ENCODE measurements at places on chromosomes 12 and 14.

DNA sequence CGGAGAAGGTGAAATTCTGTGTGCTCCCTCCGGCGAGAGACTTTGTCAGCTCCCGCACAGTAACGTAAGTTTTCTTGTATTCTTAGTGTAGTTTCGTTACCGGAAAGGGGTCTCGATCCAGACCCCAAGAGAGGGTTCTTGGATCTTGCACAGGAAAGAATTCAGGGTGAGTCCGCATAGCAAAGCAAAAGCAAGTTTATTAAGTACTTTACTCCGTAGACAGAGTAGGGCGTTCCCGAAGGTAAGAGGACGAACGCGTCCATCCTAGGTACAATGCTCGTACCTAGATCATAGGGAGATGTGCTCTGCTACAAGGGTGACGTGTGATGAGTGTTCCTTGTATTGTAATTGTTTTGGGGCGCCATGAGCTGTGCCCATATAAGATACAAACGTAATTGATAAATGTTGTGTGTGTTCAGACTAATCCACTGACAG, 293 bp downstream of the IFI27L1 start:
- DNase-seq = no peak

DNA sequence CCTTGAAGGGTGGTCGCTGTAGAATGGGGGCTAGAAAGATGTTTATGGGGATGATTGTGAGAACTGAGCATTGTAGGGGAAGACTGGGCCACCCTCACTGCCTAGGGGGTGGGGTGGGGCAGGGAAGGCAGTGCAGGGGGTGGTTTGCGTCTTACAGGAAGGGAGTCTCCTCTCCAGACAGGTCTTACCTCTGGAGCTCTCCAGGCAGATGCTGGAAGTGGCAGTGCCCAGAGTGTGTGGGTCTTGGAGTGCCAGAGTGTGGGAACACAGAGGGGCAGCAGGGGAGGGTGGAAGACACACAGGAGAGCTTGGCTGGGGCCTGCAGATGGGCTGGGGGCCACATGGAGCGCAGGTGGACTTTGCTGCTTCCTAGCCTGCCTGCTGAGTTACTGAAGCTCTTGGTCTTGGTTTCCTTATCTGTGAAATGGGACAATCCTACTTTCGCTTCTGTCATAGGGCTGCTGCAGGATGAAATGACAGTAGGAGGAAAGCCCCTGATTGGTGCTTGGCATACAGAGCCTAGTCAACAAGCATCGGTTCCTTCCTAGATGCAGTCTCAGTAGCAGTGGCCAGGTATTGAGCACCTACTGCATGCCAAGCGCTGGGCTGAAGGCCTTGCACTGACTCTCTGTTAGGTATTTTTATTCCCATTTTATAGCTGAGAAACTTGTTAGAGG, 118.3 kb downstream of the SLC25A47 start:
- DNase-seq = no peak

DNA sequence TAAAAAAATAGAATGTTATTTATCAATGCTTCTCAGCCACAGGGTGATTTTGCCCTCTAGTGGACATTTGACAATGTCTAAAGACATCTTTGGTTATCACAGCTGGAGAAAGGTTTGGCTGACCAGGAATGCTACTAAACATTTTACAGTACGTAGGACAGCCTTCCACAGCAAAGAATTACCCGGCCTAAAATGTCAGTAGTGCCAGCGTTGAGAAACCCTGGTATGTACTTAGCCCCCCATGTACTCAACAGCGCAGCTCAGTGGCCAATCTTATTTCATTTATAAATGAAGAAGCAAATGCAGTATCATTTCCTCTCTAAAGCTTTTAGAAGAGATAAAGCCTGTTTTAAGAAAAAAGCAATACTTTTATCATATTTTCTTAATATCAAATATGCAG, 5.8 kb downstream of the MARK3 start:
- DNase-seq = peak; percentile 27

DNA sequence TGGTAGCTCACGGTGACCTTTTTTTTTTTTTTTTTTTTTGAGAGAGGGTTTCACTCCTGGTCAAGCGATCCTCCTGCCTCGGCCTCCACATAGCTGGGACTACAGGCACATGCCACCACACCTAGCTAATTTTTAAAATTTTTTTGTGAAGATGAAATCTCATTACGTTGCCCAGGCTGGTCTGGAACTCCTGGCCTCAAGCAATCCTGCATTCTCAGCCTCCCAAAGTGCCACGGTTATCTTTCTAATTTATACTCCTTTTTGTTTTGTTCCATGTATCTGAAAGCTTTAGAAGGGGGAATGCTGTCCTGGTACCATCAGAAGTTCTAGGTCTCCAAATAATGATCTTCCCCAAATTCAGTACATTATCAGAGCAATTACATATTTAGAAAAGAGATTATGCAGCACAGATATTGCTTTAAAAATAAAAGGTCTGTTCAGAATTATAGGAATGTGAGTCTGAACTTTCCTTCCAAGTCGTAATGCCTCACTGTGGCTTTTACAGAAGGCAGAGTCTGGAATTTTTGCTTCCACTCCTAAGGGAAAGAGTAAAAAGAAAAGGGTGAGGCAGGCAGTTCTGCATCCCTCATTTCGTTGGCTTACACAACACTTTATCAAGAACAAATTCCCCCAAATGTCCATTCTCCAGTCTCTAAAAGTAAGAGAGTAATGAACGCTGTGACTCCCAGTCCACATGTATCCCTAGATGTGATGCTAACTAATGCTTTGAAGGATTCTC, 73.0 kb downstream of the GCH1 start:
- no peak for DNase-seq

- DNase-seq = no peak
Measured at GRCh38 chr12:4440187-4440941, 5.3 kb downstream of the FGF6 start.

DNA sequence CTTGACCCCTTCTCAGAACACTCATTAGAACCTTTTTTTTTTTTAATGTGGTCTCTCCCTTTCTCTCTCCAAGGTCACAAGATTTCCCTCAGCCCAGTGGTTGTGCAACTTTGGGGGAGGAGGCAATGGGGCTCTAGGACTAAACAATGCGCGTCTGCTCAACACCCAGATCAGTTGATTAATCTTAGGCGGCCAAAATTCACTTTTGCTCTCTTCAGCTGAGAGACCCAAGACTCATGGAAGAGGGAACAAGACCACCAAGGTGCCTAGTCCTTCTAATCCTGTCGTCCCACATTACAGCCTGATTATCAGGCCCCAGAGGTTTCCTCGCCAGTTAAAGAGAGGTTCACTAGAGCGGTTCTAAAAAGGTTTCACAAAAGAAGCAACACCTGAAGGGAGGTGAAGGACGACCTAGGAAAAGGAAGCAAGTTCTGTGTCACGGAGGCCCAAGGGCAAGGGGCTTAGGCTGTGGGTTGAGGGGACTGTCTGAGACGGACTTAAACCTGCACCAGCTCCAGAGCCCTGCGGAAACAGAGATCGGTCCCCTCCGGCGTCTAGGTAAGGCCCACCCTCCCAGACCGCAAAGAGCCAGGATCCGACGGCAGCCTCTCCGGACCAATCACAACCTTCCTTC, 824 bp upstream of the TARBP2 start:
- no peak for DNase-seq

- no peak for DNase-seq
Measured at GRCh38 chr12:124147575-124147974, 147.3 kb upstream of the RFLNA start.

- DNase-seq = no peak
Measured at GRCh38 chr14:33452995-33453394, 497.9 kb downstream of the EGLN3 start.

DNA sequence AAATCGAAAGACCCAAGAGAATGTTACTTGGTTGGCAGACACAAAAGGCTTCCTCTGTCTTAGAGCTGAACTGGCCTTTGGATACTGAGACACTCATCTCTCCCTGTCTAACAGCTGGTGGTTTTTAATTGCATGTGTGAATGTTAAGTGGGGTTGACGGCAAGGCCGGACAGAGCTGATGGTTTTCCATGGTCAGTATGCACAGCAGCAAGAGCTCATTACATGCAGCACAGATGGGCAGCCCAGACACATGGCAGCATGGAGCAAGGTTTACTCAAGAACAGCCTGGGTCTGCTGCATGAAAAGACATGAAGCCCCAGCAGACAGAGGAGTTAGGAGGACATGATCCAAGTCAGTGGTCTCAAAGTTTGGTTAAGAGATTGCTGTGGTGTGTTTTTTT, 27.8 kb upstream of the CACNA2D4 start:
- DNase-seq = no peak

DNA sequence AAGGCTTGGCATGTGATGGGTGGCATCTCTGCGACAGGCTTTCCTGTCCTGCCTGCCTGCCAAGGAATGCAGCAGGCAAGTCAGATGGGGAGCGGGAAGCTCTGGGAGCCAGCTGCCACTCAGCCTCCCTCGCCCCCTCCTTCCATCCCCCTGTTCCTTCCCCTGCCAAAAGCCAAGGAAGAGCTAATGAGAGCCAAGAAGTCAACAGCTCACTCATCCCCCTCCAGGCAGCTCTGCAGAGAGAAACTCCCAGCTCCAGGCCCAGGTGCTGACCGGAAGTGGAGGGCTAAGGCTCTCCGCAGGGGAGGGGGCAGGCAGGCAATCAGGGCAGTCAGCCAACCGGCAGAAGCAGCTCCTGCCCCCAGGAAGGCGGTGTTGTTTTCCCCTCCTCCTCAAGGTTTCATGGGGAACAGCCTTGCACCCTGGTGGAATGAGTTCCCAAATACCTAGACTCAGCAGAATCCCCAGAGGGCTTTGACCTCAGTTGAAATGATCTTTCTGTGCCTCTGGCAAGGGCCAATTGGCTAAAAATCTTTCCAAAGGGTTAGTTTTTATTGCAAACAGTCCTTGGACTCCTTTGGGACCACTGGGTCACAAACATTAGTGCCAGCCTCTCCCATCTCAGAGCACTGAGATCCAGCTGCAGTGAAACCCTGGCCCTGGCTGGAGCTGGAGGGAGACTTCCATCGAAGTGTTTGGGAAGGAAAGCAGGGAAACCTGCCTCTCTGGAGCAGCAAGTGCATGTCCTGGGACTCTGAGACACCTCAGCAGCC, 349.1 kb downstream of the DPF3 start:
- no peak for DNase-seq

DNA sequence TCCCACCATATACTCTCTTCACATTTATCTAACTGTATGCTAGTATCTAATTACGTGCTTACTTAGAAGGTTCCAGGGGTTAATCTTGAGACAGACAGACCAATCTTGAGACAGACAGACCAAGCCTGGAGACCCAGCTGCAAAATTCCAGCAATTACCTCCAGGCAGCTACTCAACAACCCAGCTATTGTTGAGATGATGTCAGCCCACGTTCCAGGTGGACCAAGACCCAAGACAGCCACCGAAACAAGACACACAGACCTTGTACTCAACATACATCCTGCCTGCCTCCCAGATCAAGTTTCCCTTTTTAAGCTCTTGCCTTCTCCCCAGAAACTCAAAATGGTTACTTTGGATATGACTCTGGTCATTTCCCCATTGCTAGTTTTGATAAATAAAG, 64.9 kb upstream of the VASH1 start:
- DNase-seq = no peak

DNA sequence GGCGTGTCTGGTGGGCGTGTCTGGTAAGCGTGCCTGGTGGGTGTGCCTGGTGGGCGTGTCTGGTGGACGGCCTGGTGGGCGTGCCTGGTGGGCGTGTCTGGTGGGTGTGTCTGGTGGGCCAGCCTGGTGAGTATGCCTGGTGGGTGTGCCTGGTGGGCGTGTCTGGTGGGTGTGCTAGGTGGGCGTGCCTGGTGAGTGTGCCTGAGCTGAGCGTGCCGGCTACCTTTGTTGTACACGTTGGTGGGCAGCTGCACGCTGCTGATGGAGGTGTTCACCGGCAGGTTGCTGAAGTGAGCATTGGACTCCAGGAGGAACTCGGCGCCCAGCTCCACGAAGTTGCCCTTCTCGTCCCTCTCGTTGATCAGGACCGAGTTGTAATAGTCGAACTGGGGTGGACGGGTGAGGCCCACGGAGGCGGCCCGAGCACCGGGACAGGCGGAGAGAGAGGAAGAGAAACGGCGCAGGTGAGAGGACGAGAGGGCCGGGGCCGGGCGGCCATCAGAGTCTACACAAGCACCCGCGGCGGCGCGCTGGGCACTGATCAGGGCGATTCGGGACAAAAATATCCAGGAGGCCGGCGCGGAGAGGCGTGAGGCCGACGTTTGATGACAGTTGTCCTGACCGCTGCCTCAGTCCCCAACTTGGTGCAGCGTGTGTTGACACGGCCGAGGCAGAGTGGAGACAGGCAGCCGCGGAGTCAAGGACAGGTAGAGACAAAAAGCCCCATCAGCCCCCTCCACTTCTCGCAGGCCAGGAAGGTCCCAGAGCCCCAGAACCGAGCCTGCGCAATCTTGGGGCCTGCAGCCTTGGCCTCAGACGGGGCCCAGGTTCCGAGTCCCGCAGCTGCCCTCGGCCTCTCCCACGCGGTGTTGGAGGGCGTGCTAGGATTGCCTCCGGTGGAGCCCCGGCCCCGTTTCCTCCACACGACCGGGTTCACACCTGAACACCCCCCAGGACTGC, 10.5 kb downstream of the CACNA2D4 start:
- no peak for DNase-seq

DNA sequence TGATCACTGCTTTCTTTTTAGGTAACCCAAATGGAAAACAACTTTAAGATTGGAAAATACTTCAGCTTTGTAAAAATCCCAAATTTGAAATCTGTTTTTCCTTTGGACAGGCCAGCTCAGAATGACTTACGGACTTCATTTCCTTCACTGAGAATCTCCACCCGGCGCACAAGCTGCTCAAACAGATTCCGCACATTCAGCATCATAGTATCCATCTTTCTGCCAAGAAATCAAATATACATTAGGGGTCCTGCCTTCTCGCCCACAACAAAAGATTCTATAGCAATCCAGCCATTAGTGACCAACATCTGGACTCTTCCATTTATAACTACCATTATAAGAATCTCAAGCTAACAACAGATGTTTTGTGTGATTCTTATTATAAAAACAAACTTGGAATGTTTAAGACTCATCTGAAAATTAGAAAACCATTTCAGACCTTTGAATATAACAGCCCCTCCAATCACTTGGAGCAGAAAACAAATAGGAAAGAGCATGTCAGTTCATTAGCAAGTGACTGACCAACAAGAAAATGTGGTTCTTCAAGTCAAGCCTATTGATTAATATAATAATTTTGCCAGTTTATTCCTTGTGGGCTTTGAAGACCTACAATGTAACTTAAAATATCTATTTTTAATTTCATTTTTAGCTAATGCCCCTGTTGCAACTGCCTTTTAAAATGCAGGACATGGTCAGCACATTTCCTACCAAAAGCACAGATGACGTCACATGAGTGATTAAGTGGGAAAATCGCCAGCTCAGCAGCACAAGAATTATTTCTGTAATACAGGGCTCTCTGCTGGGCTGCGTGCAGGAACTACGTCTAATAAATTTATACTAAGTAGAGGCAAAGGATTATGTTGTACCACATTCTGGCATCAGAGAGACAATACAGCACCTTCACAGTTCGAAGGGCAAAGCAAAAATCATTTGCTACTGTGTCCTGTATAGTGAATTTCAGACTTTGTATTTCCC, 8.5 kb downstream of the RACGAP1 start:
- DNase-seq = no peak

- no peak for DNase-seq
Measured at GRCh38 chr12:55875704-55876467, 33.1 kb upstream of the MMP19 start.
